ENCODE measurements at places on chromosomes 3 and 15. TPM values are rescaled to one million over a fixed set of nuclear protein-coding genes. Genes with fewer than 3 reads are reported as not detected.
A peak's percentile ranks its signal among the peaks of the same experiment; 100 is the strongest.

GRCh38 chr3:156906275-156906674 is 80.1 kb downstream of the LEKR1 start:
- no peak for DNase-seq

DNA sequence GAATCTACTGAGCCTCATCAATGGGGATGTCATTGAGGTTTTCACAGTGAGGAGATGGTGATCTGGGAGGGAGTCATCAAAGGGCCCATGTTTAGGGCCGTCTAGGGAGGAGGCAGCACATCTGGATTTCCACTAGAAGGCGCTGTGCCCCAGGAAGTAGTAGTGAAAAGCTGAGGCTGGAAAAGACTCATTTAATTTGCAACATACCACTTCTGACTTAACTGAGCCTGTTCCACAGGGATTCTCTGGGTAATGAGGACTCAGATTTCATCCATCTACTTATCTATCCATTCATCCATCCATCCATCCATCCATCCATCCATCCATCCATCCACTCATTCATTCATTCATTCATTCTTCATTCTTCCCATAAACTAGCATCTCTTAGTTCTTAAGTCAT is 17.4 kb upstream of the SHF start:
- DNase-seq, result peak; percentile 86

DNA sequence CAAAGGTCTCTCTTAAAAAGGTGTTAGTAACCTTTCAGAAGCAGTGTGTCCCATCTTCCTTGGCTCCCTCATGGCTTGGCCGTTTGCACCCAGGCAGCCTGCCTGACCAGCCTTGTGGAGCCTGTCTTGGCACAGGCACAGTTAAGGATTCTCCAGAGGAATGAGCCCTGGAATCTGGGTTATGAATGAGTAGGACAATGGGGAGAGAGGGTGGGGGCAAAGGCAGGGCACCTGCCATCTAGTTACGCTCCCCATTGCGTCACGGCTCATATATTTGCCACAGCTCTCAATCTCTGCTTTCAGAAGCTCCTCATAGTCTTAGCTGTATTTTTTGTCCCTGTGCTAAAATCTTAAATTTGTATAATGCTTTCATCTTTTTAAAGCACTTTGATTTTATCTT is 50.6 kb downstream of the WDR76 start:
- DNase-seq, result no peak

The ATP10A gene
- 73.1 TPM for total RNA-seq

The DGKG gene
- not detected for total RNA-seq

The SRPRB gene
- total RNA-seq, result 110 TPM

The CFAP100 gene
- total RNA-seq, result not detected

- DNase-seq, result no peak
These were observed 82.1 kb upstream of the ARHGEF3 start for GRCh38 chr3:56883828-56884227.

DNA sequence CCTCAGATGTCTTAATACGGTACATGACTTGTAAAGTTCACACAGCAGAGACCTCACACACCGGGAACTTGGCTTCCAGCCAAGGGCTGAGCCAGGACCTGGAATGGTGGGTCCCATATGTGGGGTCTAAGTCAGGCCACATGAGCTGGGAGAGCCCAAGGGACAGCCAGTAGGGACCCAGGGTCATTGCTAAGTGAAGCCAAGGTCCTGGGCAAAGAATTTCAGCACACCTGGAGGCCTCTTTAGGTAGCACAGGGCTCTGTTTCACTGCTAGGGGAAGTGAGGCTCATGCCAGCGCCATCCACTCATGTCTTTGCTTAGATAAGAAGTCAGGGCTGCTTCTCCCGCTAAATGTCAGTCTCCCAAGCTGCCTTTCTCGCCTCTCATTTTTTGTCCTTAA is 116.6 kb upstream of the TLE3 start:
- DNase-seq, result no peak

DNA sequence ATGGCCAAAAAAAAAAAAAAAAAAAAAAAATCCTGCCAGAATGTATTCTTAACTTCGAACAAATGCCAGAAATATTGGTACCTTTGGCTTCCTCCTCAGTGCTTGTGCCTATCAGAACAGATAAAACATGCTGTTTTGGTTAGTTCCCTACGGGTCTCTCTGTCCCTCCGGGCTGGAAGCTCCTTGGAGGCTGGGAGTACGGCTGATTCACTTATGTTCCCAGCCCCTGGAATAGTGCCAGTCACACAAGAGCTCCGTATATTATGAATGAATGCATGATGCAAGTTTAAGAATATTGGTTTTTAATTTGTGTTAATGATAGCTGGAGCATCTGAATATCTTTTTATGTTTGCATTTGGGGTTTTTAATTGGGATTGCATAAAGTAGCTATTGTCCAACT is 44.0 kb downstream of the NR2F2 start:
- DNase-seq, result peak; percentile 66

The ACP3 gene
- 0.51 TPM for total RNA-seq

The FBXW12 gene
- not detected for total RNA-seq

- DNase-seq, result no peak
These were observed 222.9 kb upstream of the TBC1D5 start for GRCh38 chr3:17965331-17965730.

- DNase-seq, result no peak
These were observed 1088.6 kb downstream of the TUSC7 start for GRCh38 chr3:117798221-117798620.

DNA sequence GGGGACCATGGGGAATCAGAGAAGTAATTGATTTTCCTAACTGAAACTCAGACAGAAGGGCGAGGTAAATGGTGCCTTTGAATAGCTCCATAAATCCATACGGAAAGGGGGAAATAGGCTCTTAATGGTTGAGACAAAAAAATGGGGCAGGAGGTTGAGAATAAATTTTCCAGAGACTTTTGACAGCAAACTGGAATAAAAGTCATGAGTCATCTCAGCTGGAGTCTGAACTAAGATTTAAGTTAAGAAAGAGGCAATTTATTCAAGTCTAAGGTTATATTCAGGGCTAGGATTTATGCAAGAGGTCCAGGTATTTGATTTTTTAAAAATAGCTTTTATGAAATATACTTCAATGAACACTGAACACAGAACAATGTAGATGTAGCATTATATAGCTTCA is 238.7 kb upstream of the RORA start:
- no peak for DNase-seq

The ADAMTS17 gene
- total RNA-seq, result not detected

DNA sequence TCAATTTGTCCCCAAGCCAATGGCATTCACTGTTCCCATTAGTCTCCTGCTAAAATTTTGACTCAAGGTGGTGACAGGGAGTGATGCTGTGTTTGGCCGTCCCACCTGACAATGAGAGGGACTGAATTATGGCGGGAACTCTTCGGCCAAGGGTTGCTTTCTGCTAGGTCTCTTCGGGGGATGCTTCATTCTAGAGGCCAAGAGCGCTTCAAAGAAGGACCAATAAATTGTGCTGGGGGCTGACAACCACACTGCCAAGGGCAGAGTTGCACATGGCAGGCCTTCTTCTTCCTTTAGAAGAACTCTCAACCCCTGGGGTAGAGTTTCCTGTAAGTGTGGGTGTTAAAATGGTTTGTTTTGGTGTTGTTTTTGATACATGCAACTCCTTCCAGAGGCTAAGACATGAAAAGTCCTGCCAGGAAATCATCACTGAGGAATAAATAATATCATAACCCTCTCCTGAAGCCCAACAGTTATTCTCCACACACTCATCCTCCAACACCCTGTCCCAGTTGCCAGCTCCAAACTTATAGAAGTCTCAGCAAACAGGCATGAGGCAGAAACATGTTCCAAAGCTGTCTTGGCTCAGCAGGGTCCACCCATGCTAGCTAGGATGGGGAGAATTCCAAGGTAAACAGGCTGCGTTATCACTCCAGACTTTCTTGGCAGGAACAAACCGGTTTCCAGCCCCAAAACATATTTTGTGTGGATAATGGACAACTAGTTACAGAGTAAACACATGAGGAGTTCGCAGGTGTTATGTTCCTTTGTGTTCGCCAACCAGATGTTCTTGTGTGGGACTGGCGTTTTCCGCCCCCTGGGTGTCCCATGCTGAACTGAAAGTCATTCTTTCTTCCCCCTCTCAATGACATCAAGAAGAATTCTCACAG is 396.7 kb upstream of the RGMA start:
- DNase-seq, result no peak

The ADCY5 gene
- total RNA-seq, result 1.2 TPM

The ADAMTS7 gene
- total RNA-seq, result 2.4 TPM

GRCh38 chr15:78873793-78874765 is 1.4 kb downstream of the MORF4L1 start:
- peak; percentile 60 for DNase-seq

DNA sequence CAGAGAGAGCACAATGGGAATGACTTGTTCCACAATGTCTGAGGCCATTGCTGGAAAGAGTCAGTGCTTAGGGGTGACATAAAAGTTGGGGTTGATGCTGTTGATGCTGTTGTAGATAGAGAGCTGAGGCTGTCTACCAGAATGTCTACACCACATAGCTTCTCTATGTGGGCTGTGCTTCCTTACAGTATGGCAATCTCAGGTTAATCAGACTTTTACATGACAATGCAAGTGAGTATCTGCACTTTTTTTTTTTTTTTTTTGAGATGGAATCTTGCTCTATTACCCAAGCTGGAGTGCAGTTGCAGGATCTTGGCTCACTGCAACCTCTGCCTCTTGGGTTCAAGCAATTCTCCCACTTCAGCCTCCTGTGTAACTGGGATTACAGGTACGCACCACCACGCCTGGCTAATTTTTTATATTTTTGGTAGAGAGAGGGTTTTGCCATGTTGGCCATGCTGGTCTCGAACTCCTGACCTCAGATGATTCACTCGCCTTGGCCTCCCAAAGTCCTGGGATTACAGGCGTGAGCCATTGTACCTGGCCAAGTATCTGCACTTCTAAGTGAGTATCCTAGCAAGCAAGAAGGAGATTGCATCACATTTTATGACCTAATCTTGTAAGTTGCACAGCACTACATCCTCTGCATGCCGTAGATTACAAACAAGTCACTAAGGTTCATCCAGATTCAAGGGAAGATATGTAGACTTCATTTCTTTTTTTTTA is 28.7 kb downstream of the DLEC1 start:
- peak; percentile 24 for DNase-seq

- peak; percentile 92 for DNase-seq
These were observed 2.8 kb downstream of the ABHD2 start for GRCh38 chr15:89090791-89091626.

GRCh38 chr3:193828477-193828876 is 235.5 kb downstream of the OPA1 start:
- DNase-seq, result no peak

DNA sequence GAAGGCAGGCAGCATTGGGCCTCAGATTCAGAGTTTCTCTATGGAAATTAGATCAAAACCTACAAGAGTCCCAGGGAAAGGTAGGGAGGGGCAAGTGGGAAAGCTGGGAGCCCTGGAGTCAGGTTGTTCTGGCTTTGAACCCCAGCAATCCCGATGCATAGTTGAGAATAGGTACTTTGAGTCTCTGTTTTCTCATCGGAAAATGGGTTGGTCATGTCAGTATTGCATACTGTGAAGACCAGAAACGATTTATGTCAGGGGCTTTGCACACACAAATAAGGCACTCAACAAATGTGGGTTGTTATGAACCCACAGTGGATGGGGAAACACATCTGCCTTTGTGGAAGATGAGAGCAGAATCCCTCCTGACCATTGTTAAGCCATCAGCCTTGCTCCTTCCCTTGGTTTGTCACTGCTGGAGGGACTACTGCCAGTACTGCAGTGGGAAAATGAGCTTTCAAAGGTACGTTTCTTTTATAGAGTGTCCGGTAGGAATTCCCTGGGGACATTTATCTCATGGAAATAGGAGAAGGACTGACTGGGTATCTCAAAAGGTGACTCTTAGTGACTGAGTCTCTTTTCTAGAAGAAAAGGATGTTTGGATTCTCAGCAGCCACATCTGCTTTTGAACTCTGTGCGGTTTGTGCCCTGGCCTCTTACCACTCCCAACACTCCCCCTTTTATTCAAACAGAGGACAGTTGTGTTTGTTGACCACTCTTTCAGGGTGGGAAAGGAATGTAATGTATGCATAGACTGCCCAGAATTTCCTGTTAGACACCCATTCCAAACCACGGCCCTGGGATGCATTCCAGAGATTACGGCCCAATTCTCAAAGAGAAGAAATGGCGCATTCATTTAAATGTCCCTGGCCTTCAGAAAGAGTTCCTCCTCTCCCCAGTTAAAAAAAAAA is 54.6 kb upstream of the VILL start:
- DNase-seq, result peak; percentile 89

GRCh38 chr3:45665101-45665572 is 24.1 kb upstream of the SACM1L start:
- peak; percentile 61 for DNase-seq

The CACNA1D gene
- total RNA-seq, result not detected

DNA sequence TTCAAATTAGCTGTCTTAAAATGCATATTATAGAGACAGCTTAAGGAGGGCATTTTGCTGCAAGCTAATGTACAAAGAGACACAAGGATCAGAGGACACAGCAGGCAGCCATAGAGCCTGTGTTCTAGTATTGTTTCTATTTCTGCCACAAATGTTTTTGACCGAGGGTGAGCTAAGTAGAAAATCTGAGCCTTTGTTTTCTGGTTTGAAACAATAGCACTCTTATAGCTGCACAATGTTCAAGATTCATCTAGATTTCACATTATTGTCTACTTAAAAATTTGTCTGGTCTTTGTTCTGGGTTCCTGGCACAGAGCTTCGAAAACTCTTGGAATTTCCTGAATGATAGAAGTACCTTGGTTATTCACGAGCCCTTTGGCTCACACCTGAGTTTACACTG is 40.0 kb upstream of the TUSC7 start:
- no peak for DNase-seq

DNA sequence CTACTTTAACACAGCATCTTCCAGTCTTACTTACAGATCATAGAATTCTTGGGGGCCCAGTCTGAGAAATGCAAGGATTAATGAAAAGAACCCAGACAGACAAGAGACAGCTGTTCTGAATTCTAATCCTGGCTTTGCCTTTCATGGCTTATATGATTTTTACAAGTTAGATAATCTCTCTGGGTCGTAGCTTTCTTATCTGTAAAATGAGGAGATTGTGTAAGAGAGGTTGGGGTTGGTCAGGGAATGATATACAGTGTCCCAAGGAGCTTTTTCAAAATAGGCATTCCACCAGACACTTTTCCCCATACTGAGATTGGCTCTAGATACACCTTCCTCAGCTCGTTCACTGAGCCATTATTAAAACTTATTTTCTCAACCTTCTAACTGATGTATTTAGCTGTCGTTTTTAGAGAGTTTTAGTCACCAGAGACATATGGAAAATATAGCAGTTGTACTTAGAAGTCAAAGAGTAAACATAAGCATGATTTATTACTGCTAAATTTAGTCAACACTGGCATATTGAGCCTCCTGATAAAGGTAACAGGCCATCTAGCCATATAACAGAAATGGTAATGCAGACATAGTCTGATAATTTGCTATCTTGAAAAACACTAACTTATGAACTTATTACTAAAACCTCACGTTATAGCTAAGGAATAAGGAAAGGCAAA is 163.0 kb upstream of the MLF1 start:
- no peak for DNase-seq

The EAF2 gene
- total RNA-seq, result not detected

The CYP19A1 gene
- total RNA-seq, result 0.76 TPM

DNA sequence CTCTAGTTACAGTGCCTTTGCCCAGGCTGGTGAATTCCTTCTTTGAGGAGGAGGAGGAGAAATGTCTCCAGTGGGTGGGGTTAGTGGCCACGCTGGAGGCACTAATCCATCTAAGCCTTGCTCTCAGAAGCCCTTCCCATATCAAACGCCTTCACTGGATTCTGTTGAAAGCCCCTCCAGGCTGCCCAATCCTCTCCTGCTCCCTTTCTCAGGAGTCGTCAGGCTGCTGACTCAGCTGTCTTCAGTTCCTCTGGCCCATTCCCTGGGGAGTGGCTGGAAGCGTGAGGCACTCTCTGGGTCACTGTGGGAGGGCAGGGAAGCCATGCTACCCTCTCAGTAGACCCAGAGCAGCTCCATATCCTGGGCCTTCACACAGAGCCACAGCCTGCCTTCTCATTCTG is 2.7 kb downstream of the AP2M1 start:
- DNase-seq, result peak; percentile 85

Data from GM23248 (cell line).